Subcutaneous adipose tissue (tissue), 4 donors: ENCODE measurements at places on chromosomes 13 and 19. TPM values are rescaled to one million over a fixed set of nuclear protein-coding genes. Genes with fewer than 3 reads are reported as not detected.

PET100 gene
- 18.3 TPM for total RNA-seq

TDRD12 gene
- total RNA-seq = not detected

FXYD3 gene
- not detected for total RNA-seq

FLT3 gene
- total RNA-seq = 4.1 TPM

ZNF324B gene
- 2.9 TPM for total RNA-seq

CYP4F3 gene
- total RNA-seq = not detected

PTH2 gene
- total RNA-seq = not detected

PDX1 gene
- total RNA-seq = not detected

ZNF649 gene
- total RNA-seq = 7.8 TPM

FUT6 gene
- total RNA-seq = not detected

WDR87 gene
- not detected for total RNA-seq

OR7D2 gene
- not detected for total RNA-seq
